ENCODE measurements at places on chromosomes 5 and 9.

DNA sequence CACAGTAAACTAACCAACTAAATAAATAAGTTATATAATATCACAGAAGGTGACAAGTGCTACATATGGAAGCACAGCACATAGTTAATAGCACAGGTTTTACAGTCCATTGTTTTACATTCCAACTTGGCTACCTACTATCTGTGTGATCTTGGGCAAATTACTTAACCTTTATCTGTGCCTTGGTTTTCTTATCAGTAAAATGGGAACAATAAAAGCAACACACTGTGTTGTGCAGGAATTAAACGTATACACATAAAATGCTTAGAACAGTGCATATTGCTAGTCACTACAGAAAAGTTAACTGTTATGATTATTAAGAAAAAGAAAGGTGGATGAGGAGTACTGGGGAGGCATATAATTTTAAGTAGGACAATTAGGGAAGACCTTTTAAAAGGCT lies 42.8 kb upstream of the GOLGA1 start:
- DNase-seq: no peak

- DNase-seq: peak; percentile 44
These were observed 160.8 kb downstream of the TSSK1B start for GRCh38 chr5:113273948-113274347.

GRCh38 chr9:38066914-38067858 lies 1.8 kb downstream of the SHB start:
- DNase-seq: peak; percentile 24

GRCh38 chr9:82791692-82792091 lies 271.2 kb downstream of the RASEF start:
- no peak for DNase-seq

- DNase-seq: no peak
These were observed 389.6 kb downstream of the KIAA0825 start for GRCh38 chr5:94228791-94229190.

DNA sequence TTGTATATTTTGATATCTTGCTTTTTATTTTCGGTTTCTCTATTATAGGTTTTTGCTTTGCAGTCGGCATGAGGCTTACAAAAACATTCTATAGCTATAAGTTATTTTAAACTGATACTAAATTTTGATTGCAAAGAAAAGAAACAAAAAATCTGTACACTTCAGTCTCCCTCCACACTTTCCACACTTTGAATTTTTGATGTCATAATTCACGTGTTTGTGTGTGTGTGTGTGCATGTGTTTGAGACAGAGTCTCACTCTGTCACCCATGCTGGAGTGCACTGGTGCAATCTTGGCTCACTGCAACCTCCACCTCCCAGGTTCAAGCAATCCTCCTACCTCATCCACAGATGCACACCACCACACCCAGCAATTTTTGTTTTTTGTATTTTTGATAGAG lies 124.9 kb downstream of the MRPS30 start:
- DNase-seq: no peak

DNA sequence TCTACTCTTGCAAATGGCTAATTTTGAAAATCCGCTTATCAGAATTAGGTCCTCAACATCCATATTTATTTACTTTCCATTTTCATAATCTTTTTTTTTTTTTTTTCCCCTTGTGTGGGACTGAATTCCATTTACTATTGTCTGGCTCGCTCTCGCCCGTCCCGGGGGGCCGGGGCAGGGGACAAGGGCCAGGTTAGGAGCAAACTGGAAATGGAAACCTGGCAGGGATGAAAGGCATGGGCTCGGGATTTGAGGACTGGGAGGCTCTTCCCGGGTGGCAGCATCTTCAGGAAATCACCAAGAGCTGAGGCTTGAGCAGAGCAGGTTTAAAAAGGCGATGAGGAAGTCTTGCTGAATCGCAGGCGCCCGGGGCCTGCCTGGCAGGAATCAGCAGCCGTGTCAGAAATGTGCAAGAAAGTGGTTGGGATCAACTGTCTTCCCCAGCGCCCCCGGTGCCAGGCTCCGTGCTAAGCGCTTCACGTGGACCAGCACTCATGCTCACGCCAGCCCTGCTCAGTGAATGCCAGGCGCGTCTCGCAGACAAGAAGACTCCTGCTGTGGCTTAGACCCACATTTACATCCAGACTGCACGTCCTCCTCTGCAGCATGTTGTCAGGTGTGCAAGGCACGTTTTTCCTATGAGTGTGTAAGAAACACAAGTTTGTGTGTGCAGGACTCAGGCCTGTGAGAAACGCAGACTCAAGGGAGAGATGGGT lies 66.3 kb upstream of the UNC5A start:
- no peak for DNase-seq

DNA sequence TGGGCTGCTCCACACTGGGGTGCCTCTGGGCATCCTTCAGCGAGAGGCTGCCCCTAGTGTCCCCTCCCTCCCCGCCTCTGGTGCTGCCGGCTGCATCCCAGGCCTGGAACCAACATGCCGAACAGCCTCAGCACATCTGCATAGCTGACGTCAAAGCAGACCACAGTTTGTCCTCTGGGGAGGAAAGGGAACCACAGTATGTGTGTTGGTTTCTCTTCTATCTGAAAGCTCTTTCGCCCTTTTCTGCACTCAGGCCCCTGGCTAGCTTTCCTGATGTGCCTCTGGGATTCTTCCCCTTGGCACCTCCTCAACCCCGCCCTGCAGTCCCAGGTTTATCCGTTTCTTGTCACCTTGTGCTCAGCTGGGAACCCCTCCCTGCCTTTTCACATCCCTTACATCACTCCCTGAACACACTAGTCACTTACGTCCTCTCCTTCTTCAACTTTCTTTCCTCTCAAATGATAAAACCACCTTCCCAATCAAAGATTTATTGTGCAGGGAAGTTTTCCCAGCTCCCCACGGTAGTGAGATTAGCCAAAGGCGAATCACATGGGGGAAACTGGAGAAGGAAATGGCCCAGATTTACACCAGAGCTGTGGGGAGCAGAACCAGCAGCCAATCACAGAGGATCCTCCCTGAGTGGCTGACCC lies 35.5 kb upstream of the B4GALT1 start:
- DNase-seq: peak; percentile 3

DNA sequence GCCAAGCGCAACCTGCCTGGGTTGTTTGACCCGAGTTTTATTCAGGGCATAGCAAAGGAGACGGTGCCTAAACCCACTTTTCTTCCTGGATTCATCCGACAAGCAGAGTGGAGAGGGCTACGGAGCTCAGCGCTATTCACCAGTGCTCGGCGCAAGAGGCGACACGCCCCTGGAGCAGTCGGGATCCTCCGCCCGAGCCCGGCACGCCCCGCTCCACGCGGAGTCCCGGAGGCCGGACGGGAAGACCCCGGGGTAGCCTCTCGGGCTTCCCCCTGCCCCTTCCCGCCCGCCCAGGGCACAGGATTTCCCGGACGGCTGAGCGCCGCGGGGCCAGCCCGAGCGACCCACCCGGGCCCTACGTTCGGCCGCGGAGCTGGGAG lies 427 bp downstream of the SERINC5 start:
- no peak for DNase-seq

- no peak for DNase-seq
These were observed 31.2 kb upstream of the SLC12A7 start for GRCh38 chr5:1142886-1143669.

GRCh38 chr5:141756196-141756595 lies 74.2 kb upstream of the ARAP3 start:
- DNase-seq: no peak

GRCh38 chr5:66582499-66583165 lies 13.6 kb upstream of the MAST4 start:
- no peak for DNase-seq

DNA sequence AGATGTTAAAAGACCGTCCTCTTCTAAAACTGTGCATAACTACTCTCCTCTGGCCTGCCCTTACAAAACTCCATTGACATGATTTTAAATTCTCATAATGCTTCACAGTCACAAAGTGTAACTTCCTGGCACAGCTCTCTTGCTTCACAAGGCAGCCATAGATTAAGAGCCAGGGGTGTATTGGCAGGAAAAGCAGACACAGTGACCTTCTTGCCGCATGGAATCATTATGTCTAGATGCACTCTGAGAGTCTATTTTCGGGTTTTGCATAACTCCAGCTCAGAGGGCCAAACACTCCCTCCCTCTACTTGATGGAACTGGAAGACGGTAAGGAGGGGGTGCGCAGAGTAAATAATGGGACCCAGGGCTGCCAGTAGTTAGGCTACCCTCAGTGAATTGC lies 110.1 kb downstream of the MARCHF3 start:
- DNase-seq: no peak

DNA sequence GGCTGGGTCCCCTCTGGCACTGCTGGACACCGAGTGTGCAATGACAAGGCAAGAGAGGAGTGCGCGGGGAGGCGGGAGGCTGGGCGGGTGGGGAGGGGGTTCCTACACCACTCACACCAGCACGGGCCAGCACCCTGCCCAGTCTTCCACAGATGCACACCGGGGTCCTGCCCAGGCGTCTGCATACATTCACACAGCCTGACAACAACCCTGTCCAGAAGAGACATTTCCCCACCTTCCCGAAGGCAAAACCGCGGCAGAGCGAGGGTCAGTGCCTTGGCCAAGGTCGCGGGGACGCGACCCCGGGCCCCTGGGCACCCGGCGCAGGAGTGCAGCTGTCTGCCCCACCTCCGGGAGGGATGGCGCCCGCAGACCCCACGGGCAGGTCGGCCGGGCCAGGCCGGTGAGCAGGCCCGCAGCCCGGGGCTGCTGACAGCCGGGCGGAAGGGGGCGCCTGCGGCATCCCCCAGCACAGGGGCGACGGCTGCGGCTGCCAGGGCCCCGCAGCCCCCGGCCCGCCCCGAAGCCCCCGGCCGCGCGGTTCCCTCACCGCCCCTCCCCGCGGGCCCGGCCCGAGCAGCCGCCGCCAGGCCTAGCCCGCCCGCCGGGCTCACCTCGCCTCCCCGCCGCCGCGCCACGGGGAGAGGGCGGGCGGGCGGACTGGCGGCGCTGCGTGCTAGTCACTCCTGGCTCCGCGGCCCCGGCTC lies 496 bp downstream of the MAPK9 start:
- peak; percentile 36 for DNase-seq

- DNase-seq: no peak
These were observed 10.3 kb downstream of the TRIM32 start for GRCh38 chr9:116697362-116697761.

- DNase-seq: no peak
These were observed 157.8 kb downstream of the ARHGEF28 start for GRCh38 chr5:73783828-73784227.

GRCh38 chr9:121312169-121312568 lies 44.2 kb downstream of the GSN start:
- DNase-seq: no peak

DNA sequence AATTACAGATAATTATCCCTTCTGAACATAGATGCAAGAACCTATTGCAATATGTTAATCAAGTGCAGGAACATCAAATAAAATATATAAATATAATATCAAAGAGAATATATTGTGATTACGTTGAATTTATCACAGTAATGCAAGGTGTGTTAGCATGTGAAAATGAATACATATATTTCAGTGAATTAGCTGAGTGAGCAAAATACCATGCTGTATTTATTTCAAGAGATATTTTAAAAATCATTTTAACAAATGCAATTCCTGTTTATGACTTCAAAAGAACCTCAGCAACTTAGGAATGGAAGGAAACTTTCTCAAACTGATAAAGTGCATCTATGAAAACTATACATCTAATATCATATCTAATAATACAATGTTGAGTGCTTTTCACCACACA lies 856.9 kb upstream of the PTPRD start:
- no peak for DNase-seq

- DNase-seq: no peak
These were observed 48.5 kb downstream of the ST8SIA4 start for GRCh38 chr5:100854591-100854990.

GRCh38 chr9:137188086-137188489 lies 272 bp downstream of the ANAPC2 start:
- DNase-seq: no peak

DNA sequence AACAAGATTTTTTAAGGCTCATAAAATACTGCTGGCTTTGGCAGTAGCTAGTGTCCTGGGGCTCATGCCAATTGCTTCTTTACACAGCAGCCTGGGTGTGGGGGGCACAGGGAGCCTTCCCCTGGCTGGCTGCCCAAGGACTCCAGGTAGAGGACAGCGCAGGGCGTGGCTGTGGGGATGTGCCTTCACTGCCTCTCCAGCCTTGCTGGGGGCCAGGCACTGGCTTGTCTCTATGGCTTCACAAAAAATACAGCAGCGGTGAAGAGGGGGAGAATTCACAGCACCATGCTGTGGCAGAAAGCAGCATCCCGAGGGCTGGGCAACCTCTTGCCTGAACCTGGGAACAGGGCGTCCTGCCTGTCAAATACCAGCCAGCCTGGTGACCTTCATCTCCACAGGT lies 57.4 kb downstream of the DAP start:
- DNase-seq: no peak

DNA sequence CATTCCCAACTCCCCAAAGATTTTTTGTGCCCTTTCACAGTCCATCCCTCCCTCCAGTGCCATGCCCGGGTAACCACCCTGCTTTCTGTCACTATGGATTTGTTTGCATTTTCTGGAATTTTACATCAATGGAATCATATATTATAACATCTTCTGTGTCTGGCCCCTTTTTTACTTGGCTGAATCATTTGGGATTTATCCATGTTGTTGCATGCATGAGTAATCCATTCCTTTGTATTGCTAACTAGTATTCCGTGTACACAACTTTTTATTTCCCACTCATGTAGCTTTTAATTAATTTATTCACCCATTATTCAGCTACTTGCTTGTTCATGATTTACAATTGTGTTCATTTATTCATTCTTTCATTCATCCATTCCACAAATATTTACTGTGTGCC lies 94.1 kb downstream of the FGF18 start:
- no peak for DNase-seq

DNA sequence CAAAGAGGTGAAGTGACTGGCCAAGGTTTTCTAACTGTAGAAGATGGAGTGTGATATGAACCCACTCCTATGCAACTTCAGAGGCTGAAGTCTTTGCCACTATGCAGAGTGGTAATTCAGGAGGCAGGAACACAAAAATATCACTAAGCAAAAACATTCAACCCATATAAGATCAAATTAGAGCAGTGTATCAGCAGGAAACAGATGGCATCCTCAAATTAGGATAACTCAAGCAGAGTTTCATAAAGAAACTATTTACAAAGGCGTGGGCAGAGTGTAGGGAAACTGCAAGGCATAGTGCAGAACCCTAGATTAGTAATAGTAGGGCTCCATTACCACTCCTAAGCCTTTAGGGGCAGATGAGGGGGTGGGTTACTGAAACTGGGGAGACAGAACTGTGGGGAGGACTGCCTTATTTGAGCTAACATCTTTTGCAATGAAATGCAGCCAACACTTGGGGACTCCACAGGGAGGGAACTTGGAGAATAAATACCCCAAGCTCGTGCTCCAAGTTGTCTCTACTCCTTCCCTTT lies 72.2 kb downstream of the PTTG1 start:
- DNase-seq: no peak

GRCh38 chr9:116064970-116065369 lies 88.6 kb upstream of the PAPPA start:
- DNase-seq: no peak
